Activated CD4-positive, alpha-beta T cell treated with anti-CD3 and anti-CD28 coated beads for 4 hours (primary cell): ENCODE measurements at places on chromosomes 11 and 22.

DNA sequence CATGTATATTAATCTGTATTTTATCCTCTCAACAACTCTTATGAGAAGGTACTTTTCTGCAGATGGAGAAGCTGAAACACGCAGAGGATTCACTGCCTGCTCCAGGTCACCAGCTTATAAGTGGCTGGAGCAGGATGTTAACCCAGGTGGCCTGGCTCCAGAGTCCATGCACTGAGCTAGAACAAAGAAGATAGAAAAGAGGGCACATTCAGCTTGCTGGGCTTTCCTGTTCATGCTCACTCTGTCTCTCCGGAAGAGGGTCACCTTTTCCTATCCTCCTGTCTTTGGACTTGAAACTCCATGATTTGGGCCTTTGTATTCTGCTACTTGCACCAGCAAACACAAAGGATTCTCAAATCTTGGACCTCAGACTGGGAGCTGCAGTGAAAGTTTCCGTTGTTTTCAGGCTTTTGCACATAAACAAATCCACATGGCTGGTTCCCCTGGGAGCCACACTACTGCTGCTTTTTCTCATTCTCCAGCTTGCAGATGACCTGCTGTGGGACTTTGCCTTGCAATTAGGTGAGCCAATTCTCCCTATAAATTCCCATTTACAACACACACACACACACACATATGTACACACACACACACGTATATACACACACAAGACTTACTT is 117.3 kb upstream of the GRK3 start:
- no peak for DNase-seq

DNA sequence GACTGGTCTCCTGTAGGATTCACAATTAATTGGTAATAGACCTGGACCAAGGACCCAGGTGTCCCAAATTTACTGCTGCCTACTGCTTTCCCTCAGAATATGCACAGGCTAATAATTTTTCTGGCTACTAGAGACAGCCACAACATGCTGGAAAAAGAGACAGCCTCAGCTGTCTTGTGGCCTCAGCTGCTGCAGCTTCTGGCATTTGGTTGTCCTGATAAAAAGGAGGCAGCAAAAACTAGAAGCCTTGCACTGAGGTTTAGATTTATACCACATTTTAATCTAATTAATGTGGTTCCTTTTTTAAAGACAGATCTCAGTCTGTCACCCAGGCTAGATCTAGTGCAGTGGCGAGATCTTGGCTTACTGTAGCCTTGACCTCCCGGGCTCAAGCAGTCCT is 89.8 kb downstream of the BTBD10 start:
- DNase-seq = no peak

DNA sequence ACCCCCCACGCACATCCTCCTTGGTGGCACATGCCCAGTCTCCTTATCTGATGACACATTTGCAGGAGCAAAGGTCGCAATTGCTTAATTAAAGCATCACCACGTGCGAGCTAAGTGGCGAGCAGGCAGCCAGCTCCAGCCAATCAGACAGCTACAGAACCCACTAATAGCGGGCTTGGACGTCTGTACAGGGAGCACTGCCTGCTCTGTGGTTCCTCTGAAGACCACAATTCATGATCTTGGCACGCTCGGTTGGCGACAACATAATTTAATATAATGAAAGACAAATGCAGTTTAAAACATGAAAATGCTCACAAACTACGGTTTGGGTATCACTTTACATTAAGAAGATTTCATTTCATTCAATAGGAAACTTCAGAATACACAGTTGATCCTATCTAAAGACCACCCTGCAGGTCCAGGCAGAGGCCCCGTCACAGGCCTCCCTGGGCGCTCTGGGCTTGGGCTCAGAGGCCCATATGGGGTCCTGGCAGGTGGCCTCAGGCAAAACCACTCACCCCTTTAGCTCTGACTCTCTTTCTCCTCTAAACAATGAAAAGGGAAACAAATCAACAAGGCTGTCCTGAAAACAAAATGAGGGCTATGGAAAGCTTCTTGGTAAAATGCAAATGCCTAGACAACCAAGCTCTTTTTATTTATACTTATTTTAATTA is 10.4 kb downstream of the PACSIN2 start:
- DNase-seq = no peak

GRCh38 chr11:98423933-98424332 is 596.8 kb upstream of the CNTN5 start:
- no peak for DNase-seq

- peak; percentile 19 for DNase-seq
Observed at GRCh38 chr22:36237462-36238372, 1.6 kb downstream of the APOL2 start.

DNA sequence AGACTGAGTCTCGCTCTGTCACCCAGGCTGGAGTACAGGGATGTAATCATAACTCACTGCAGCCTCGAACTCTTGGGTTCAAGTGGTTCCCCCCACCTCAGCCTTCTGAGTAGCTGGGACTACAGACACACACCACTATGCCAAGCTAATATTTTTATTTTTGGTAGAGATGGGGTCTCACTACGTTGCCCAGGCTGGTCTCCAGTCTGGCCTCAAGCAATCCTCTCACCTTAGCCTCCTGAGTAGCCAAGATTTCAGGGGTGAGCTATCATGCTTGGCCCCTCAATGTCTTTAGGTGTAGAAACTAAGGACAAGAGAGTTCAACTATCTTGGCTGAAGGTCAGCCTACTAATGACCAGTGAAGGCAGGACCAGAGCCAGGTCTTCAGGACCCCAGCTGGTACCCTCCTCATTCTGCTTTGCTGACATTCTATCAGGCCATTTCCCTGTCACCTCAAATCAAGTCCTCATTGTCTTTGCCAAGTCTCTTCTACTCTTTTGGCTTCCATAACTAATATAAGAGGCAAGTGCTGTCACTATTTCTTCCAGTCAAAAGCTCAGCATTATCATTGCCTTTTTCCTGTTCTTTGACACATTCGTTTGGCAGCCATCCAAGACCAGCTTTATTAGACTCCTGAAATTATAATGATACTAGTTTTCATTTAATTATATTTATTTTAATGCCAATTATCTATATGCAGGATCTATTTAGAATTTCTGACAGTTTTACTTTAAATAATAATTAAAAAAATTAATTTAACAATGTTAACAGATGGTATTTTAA is 264.2 kb upstream of the PITPNB start:
- no peak for DNase-seq

- no peak for DNase-seq
Observed at GRCh38 chr11:77086521-77087472, 15.8 kb upstream of the OMP start.

- no peak for DNase-seq
Observed at GRCh38 chr11:102719620-102720277, 5.0 kb downstream of the MMP8 start.

DNA sequence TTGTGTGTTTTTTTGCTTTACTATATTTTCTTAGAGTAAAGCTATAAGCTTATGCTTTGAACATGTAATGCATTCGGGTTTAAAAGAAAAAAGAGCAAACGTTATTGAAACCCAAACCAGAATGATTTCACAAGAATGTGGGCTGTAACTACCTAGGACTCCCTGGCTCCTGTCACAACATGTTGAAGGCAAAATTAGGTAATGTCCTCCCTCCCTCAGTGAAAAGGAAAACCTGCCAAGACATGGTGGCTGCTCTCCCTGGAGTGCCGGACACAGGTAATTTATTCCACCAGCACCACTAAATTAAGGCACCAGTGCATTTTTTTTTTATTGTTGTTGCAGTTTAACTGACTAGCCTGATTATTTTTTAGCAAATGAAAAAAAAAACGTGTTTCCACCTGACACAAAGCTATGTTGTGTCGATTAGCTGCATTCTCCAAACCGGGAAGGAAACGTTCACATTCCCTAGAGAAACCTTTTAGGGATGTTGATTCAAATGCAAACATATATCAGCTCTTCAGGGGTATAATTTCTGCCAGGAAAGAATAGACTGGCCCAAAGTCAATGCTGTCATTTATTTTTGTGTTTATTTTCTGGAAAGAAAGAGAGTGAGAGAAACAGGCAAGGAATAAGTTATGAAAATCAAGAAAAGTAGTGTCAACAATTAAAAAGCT is 134.6 kb downstream of the CCDC34 start:
- no peak for DNase-seq

DNA sequence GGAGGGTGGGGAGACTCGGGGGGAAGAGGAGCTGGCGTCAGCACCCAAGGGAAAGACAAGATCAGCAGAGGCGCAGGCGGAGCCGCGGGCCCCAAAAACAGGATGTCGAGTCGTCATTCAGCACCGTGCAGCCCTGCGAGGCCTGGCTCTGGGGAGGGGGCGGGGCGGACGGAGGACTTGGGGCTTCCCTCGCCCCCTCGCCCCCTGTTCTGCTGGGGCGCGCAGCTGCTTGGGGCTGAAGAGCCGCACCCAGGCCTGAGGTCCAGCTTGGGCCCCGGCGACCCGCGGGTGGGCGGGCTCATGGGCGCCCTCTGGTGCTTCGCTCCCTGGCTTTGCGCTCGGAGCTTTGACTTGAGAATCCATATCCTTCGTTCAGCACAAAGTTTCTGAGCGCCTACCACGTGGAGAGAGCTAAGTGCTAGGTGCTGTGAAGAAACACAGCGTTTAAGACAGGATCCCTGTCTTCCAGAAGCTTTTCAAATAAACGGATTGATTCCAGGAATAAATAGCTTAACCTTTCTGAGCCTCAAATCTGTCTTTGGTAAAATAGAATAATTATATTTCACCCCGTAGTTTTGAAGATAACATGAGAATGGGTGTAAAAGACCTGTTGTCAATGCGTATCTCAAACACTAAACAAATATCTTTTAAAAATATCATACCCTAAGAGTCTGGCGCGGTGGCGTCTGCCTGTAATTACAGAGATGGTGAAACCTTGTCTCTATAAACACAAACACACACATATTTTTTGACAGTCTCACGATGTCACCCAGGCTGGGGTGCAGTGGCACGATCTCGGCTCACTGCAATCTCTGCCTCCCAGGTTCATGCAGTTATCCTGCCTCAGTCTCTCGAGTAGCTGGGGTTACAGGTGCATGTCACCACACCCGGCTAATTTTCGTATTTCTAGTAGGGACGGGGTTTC is 929 bp upstream of the RHOG start:
- DNase-seq = peak; percentile 93

DNA sequence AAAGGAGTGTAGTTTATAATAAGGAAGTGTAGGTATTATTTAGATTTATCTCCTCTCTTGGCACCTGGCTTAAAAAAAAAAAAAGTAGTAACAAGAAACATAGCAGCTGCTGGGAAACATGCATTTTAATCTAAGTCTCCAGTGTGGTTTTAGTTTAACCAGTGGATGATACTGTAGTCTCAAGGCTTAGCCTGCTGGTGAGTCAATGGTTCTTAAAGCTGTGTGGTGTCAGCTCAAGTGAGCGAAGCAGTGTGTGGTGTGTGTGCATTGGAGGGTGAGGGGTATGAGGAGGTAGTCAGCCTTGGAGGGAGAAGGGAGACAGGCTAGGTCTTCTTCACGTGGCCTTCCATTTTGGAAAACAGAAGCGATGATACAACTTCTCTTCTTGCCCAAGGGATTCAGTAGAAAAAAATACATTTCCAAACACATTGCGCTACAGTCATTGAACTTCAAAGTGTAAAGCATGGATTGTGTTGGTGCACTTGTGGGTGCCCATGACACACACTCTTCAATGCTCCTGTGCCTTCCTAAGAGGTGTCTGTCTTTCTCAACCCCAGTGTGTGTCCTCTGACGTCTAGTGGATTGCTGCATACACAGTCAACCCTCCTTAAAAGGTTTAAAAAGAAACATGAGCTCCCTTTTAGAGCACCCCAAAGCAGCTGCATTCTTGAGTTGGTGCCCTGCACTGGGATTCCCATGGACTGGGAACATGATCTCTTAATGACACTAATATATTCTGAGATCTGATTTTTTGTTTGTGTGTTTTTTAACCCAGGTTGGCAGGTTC is 40.1 kb downstream of the ZBTB16 start:
- no peak for DNase-seq

- no peak for DNase-seq
Observed at GRCh38 chr11:7034019-7034418, 13.7 kb downstream of the NLRP14 start.

GRCh38 chr11:5522308-5522707 is 5.8 kb upstream of the UBQLNL start:
- no peak for DNase-seq

- DNase-seq = no peak
Observed at GRCh38 chr11:12216041-12216451, 105.7 kb downstream of the MICAL2 start.

- DNase-seq = no peak
Observed at GRCh38 chr11:35185696-35186095, 46.7 kb downstream of the CD44 start.

GRCh38 chr22:17264321-17265052 is 45.3 kb upstream of the ADA2 start:
- DNase-seq = no peak

GRCh38 chr11:18347471-18348125 is 25.2 kb downstream of the GTF2H1 start:
- no peak for DNase-seq

DNA sequence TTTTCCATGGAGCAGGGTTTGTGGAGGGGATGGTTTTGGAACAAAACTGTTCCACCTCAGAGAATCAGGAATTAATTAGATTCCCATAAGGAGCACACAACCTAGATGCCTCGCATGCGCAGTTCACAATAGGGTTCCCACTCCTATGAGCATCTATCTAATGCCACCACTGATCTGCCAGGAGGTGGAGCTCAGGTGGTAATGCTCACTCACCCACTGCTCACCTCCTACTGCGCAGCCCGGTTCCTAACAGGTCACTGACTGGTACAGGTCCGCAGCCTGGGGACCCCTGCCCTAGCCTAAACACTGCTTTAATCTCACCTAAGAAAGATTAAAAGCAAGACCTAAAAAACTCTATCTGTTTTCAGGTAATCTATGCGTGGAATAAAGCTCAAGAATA is 553.0 kb downstream of the JRKL start:
- DNase-seq = no peak

DNA sequence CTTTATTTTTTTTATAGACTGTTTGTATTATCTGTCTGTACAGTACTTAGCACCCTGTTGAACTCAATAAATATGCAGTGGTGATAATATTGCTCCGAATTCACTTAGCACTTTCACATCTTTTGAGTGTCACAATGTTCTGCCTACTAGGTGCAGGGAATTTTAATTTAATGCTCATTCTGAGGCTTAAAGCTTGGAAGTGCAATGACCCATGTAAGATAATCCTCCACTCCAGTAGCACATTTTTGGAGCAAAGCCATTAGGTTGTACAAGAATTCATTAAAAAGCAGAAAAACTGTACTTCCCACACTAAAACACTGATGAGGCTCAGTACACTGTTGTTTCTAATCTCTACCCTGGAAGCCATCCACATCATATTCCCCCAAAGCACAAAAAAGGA is 255.3 kb upstream of the MTNR1B start:
- no peak for DNase-seq

DNA sequence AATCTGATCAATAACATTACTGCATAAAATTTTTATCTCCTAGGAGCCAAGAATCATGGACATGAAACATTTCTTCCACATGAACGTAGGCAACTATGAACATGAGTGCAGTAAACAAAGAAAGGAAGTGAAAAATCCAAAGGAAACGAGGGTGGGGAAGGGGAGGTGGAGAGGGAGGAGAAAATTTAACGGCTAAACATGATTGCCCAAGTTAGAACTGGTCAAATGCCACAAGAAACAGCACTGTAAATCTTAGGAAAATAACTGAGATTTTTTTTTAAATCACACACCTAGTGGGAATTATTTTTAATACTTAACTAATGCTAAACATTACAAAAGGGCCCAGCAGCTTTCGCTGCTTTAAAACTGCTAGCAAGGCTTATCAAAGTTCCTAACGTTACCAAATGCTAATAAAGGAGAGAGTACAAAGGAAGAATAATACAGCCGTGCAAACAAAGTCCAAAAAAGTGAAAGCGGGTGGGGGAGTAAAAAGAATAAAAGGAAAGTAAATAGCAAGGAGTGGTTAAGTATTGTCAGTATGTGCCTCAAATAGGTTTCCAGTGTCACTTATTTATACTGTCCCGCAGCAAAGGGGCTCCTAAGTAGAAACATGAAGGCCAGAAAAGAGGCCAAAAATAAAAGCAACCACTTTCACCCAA is 13.7 kb downstream of the NARS2 start:
- DNase-seq = no peak
